ENCODE measurements at places on chromosomes 16 and 17. TPM values are rescaled to one million over a fixed set of nuclear protein-coding genes. Genes with fewer than 3 reads are reported as not detected.

GRCh38 chr16:68219725-68220351, 16.1 kb downstream of the ESRP2 start:
- no peak for DNase-seq

DNA sequence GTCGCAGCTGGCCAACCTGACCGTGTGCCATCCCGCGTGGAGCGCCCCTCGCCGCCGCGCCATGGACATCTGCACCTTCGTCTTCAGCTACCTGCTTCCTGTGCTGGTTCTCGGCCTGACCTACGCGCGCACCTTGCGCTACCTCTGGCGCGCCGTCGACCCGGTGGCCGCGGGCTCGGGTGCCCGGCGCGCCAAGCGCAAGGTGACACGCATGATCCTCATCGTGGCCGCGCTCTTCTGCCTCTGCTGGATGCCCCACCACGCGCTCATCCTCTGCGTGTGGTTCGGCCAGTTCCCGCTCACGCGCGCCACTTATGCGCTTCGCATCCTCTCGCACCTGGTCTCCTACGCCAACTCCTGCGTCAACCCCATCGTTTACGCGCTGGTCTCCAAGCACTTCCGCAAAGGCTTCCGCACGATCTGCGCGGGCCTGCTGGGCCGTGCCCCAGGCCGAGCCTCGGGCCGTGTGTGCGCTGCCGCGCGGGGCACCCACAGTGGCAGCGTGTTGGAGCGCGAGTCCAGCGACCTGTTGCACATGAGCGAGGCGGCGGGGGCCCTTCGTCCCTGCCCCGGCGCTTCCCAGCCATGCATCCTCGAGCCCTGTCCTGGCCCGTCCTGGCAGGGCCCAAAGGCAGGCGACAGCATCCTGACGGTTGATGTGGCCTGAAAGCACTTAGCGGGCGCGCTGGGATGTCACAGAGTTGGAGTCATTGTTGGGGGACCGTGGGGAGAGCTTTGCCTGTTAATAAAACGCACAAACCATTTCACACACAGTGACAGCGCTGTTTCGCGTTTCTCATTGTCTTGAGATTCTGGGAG, 2.0 kb upstream of the ZACN start:
- DNase-seq, result peak; percentile 57

- DNase-seq, result no peak
Observed at GRCh38 chr17:16935241-16935663, 36.7 kb downstream of the TNFRSF13B start.

- no peak for DNase-seq
Observed at GRCh38 chr16:73997971-73998370, 298.6 kb upstream of the PSMD7 start.

- no peak for DNase-seq
Observed at GRCh38 chr16:66524601-66525164, 25.2 kb downstream of the TK2 start.

- peak; percentile 30 for DNase-seq
Observed at GRCh38 chr16:27973678-27974077, 89.8 kb downstream of the GSG1L start.

- DNase-seq, result peak; percentile 52
Observed at GRCh38 chr16:69741951-69742904, 12.5 kb downstream of the NOB1 start.

Gene VAT1L
- polyA plus RNA-seq, result 52.5 TPM

Gene DNAH2
- 0.18 TPM for polyA plus RNA-seq

Measured in SK-N-SH (cell line).